Activated CD4-positive, CD25-positive, alpha-beta regulatory T cell treated with anti-CD3 and anti-CD28 coated beads, Interleukin-2, amount 50 U/mL, for 72 hours (primary cell): ENCODE measurements at places on chromosomes 2 and 18.

GRCh38 chr2:33134086-33134771 lies 187.5 kb downstream of the LTBP1 start:
- no peak for DNase-seq

DNA sequence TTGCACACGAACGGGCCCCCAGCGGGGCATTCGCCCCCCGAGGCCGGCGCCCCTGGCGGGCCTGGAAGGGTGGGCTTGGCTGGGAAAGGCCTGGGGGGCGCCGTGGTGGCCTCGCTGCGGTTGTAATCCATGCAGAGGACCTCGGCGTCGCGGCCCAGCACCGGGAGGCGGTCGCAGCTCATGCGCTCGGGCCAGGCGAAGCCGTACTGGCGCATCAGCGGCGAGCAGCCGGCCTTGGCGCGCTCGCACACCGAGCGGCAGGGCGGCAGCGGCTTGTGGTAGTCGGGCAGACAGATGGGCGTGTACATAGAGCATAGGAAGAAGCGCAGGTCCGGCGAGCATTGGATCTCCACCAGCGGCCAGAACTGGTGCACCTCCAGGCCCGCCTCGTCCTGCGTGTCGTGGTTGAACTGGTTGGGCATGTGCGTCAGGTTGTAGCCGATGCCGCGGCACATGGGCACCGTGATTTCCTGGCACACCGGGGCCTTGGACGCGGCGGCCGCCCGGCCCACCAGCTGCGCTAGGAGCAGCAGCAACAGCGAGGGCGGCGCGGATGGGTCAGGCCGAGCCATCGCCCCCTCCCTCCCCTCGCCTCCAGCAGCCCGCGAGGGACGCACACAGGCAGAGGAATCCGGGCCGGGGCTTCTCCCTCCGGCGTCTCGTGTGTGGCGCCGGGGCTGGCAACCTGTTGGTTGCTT lies 1.4 kb downstream of the FZD5 start:
- peak; percentile 40 for DNase-seq

DNA sequence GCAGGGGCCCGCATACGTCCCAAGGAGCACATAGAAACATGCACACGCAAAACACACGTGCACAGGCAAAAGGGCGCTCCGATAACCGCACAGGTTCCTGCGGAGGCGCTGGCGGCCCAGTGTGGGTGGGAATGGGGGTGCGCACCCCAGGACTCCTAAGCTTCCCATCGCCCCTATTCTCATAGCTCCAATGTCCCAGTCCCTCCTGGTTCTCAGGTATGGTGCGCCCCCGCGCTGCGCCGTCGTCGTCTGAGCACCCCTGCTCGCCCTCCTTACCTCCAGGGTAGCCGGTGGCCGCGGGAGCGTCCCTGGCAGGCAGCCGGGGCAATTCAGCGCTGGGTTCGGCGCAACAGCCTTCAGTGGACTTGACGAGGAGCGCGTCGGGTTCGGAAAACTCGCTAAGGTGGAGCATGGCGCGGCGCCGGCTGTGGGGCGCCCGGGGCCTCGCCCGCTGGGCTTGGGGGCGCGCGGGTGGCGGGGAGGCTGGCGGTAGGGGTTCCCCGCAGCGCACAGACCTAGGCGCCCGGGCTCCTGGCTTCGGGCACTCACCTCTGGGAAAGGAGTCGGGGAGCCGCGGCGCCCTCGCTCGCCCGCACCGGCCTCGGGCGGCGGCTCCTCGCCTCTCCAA lies 328 bp downstream of the EGR4 start:
- peak; percentile 33 for DNase-seq

GRCh38 chr2:46335391-46336282 lies 38.4 kb downstream of the EPAS1 start:
- DNase-seq: no peak

- DNase-seq: no peak
Measured at GRCh38 chr18:41659438-41660130, 295.4 kb upstream of the PIK3C3 start.

DNA sequence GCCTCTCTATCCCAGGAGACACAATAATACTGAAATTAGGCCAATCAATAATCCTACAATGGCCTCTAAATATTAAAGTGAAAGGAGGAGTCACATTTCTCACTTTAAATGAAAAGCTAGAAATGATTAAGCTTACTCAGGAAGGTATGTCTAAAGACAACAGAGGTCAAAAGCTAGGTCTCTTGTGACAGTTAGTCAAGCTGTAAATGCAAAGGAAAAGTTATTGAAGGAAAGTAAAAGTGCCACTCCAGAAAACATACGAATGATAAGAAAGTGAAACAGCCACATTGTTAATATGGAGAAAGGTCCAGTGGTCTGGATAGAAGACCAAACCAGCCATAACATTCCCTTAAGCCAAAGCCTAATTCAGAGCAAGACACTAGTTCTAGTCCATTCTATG lies 9.5 kb downstream of the SESTD1 start:
- no peak for DNase-seq

GRCh38 chr2:99765731-99766318 lies 276.0 kb upstream of the REV1 start:
- DNase-seq: no peak

DNA sequence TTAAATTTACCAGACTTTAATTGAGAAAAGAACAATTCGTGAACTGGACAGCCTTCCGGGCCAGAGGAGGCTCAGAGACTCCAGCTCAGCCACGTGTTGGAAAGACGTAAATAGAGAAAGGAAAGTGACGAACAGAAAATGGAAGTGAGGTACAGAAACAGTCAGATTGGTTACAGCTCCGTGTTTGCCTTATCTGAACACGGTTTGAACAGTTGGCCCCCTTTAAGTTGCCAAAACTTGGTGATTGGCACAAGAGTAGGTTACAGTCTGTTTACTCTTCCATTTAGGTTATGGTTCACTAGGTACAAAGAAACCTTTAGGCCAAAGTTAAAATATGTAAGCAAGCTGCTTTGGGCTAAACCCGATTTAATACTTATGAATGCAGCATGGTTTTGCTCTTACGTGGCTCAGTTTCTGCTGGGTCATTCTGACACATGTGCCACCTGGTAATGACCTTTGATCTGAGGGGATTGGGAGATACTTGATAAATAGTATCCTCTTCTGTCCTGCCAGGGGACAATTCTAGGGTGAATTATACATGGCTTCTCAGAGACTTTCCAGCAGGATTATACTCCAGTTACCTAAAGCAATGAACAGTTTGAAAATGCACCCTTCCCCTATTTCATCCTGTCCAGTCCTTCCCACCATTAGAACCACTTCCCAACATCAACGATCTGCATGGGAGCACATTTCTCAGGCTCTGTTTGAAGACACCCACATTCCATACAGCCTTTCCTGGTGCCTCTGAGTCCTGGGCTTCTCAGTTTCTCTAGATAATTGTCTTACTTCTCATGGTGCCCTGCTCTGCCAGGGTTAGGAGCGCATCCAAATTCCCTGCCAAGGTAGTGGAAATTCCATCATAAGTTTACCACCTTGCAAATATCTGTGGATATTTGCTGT lies 65.1 kb upstream of the TGIF1 start:
- no peak for DNase-seq

DNA sequence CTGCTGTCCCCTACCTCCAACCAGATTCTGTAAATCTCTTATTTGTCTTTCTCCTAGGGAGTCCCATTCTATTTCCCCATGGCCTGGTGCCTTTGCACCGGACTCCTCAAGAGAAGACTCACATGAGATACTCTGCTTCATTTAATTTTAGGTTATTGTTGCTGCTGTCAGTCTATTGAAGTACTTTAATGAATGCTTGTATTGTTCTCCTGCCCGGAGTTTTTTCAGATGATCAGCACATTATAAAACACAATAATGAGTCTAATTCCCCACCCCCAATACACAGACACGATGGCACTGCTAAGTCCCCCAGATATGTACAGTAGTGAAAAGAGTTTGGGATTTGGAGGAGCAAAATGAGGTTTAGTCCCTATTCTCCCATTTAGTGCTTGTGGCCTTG lies 58.9 kb downstream of the HAUS1 start:
- DNase-seq: no peak

DNA sequence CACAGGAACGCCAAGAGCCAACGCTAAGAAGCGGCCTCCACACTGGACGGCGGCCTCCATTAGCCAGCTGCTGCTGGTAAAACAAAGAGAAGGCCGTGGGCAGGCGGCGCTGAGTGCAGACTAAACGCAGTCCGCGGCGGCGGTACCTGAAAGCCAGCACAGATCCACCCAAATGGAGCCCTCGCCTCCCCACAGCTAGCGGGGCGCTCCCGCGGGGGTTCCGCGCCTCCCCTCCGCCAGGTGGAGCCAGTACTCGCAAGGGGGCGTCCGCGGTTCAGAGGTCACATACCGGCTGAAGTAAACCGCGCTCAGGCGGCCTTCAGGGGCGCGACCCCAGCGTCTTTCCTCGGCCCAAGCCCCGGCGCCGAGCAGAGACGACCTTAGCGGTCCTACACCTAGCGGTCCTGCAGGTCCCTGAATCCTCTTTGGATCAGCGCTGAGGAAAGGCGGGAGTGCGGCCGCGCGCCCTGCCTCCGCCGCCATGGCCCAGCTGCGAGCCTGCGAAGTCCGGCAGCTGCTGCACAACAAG lies 293.1 kb upstream of the ERBB4 start:
- no peak for DNase-seq

GRCh38 chr2:15882761-15883497 lies 57.4 kb upstream of the MYCN start:
- DNase-seq: no peak

- no peak for DNase-seq
Measured at GRCh38 chr2:54287532-54287931, 31.5 kb upstream of the TSPYL6 start.

- no peak for DNase-seq
Measured at GRCh38 chr2:209761566-209761965, 10.1 kb upstream of the UNC80 start.

GRCh38 chr2:176490061-176490861 lies 221.0 kb downstream of the MTX2 start:
- DNase-seq: no peak

GRCh38 chr18:54163453-54163852 lies 61.0 kb downstream of the MBD2 start:
- no peak for DNase-seq

DNA sequence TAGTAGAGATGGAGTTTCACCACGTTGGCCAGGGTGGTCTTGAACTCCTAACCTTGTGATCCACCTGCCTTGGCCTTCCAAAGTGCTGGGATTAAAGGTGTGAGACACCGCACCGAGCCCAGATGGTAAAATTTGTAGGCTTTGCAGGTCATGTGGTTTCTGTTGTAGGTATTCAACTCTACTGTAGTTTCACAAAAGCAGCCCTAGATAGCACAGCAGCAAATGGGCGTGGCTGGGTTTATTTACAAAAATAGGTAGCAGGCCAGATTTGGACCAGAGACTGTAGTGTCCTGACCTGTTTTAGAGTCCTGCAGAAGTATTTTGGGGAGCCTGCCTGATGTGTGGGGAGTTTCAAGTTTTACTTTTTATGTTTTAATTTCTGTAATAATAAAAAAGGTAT lies 84.1 kb upstream of the RASGRP3 start:
- DNase-seq: no peak

DNA sequence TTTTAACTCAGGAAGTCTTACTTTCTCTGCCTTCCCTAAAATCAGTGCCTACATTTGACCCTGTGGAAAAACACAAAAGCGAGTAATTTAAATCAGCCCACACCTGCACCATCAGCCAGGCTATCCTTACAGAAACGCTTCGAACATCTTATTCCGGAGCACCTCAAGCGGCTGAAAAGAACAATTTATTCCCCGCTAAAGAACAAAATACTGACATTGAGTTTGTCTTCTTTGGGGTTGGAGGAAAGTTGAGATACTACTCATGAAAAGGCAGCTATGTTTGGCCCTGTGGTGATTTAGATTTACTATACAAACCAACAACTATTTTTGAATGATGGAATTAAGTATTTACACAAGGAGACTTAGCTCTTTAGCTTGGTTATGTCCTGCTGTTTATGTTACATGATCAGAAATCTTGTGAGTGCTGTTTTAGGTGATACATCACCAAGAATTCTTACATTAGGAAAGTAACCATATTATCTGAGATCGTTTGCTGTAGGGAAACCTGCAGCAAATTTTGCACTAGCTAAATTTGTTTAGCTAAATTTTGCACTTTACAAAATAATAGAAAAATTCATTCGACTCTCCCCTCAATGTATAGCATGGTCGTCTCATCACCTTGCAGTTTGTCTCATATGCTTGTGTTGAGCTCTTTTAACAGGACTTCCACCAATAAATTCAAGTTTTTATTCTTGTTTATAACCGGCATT lies 158.8 kb upstream of the SIX2 start:
- DNase-seq: no peak

- no peak for DNase-seq
Measured at GRCh38 chr2:60634438-60634837, 81.0 kb upstream of the BCL11A start.

DNA sequence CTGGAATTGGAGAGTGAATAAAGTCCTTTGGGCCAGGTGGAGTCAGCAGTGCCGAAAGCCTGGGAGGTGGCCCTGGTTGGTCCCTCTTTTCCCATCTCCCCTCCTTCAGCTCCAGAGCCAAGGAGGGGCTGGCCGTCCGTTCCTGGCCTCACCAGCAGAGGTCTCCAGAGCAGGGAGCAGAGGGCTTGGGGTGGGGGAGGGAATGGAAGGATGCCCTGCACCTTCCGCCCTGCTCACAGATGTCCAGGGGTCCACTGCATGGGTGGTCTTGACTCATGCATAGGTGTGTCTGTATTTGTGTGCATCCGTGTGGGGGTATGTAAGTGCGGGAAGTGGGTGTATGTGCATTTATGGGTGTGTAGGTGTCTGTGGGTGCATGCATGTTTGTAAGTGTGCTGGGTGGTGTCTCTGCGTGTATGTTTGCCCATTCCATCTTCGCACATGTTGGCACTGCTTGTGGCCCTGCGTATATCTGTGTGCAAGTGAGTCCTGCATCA lies 201.8 kb downstream of the ZFP36L2 start:
- peak; percentile 42 for DNase-seq

DNA sequence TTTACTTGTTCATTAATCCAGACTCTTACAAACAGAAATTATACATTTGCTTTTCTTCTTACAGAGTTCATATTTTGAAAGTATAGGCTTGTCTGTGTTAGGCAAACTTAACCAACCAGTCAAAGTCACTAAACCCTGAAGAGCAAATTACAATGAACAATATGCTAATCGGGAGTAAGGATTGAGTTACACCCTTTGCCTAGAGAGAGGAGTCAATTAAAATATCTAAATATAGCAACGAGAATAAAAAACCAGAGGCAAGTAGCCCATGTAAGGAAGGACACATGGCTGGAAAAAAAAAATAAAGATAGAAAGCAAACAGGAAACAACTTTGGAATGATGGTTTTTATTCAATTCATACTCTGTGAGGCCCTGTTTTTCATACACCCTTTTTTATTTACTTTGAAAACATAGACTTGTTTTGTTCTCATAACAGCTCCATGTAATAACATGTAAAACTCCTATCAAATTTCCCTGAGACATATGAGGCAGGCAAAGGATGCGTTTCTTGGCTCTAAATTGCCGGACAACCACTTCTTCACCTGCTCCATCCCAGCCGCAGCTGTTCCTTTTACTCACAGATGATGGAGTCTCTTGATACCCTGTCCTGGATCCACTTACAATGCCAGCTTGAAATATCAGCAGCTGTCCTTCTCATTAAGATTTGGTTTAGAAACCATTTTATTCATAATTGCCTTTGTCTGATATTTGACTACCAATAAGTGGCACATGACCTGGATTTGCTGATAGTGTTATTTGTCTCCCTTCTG lies 767.7 kb upstream of the GCFC2 start:
- DNase-seq: no peak

- no peak for DNase-seq
Measured at GRCh38 chr2:227861011-227861410, 10.4 kb upstream of the DAW1 start.
